ENCODE measurements at places on chromosomes 12 and 14. TPM values are rescaled to one million over a fixed set of nuclear protein-coding genes. Genes with fewer than 3 reads are reported as not detected.

The ANKRD33 gene
- 0.27 TPM for total RNA-seq

The ACSM4 gene
- total RNA-seq = not detected

The KIF5A gene
- total RNA-seq = under 0.01 TPM

The ADSS1 gene
- 2.3 TPM for total RNA-seq

The ABCC9 gene
- total RNA-seq = 0.07 TPM

Measured in thoracic aorta endothelial cell (primary cell).